Right atrium auricular region (tissue), 2 donors: ENCODE measurements at places on chromosomes 1 and 21. TPM values are rescaled to one million over a fixed set of nuclear protein-coding genes. Genes with fewer than 3 reads are reported as not detected.
A peak's percentile ranks its signal among the peaks of the same experiment; 100 is the strongest.

The REN gene
- total RNA-seq, result not detected

The FCRL1 gene
- 1.5 TPM for total RNA-seq

- no peak overlapping the region for H3K27ac ChIP-seq
- no peak overlapping the region for H3K4me3 ChIP-seq
- H3K27me3 ChIP-seq, result no peaks in the 10 kb centered on the region
- peaks cover 35% of the 10 kb centered on the region for H3K36me3 ChIP-seq
- DNase-seq, result no peak
Observed at GRCh38 chr1:150798525-150798924, 9.5 kb downstream of the CTSK start.

DNA sequence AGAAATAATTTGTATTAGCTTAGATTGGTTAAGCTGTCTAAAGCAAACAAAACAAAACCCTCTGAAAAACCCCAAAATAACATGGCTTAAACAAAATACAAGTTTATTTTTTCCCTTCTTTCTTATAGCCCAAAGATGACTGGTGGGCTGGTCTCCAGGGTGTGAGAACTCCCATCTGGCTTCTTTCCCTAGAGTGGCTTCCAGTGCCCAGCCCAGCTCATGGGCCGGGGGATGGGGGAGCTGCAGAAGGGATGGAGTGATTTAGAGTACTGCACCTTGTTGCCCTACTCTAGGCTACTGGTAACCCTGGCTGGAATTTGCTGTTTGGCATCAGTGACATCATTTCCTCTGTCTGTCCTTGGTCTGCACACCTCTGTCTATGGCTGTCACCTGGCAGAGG, 223.0 kb downstream of the PBX1 start:
- H3K36me3 ChIP-seq, result no peaks in the 10 kb centered on the region
- H3K27ac ChIP-seq, result peak overlapping the region; percentile 85
- no peak for DNase-seq
- H3K4me3 ChIP-seq, result no peak overlapping the region
- no peaks in the 10 kb centered on the region for H3K4me1 ChIP-seq

DNA sequence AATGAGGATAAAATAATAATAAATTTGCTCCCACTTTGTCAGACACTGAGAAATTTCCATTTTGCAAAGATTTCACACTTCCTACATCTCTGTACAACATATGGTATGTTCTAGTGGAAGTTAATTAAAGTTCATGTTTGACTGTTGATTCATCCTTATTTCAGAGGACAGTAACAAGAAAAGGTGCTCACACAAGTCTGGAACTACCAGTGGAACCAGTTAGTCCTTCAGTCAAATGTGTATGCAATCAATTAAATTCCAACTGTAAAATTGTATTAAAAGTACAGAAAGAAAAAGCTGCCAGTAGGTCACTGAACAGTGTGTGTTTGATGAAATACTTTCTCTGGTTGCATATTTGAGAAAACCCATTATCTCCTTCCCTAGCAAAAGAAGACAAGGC, 496.0 kb upstream of the PKN2 start:
- H3K27ac ChIP-seq, result no peak overlapping the region
- H3K4me3 ChIP-seq, result no peak overlapping the region
- no peaks in the 10 kb centered on the region for H3K36me3 ChIP-seq
- no peaks in the 10 kb centered on the region for H3K27me3 ChIP-seq
